ENCODE measurements at places on chromosomes 4 and X. TPM values are rescaled to one million over a fixed set of nuclear protein-coding genes. Genes with fewer than 3 reads are reported as not detected.

Gene CXCL13
- total RNA-seq = not detected

Gene ZFX
- total RNA-seq = 137 TPM

Gene GUCY1A1
- 0.49 TPM for total RNA-seq

Gene IL9R
- not detected for total RNA-seq

Gene OPHN1
- 10.1 TPM for total RNA-seq

Gene DOK7
- not detected for total RNA-seq

Gene ADH1C
- not detected for total RNA-seq

Gene MAGEC3
- total RNA-seq = not detected

Gene ADH1A
- total RNA-seq = not detected

Gene REST
- total RNA-seq = 58.1 TPM

All from hair follicle dermal papilla cell (primary cell).